ENCODE measurements at places on chromosomes 2 and 18. TPM values are rescaled to one million over a fixed set of nuclear protein-coding genes. Genes with fewer than 3 reads are reported as not detected.

Gene ITPRIPL1
- 0.36 TPM for total RNA-seq

Gene NCOA1
- total RNA-seq: 51.2 TPM

Gene STARD6
- total RNA-seq: not detected

Gene ABCG8
- total RNA-seq: not detected

Gene ORC2
- total RNA-seq: 19.3 TPM

Gene MROH2A
- total RNA-seq: not detected

Gene GREB1
- 1.5 TPM for total RNA-seq

GRCh38 chr2:240603846-240604245, 17.3 kb downstream of the CAPN10 start:
- peak; percentile 54 for DNase-seq

DNA sequence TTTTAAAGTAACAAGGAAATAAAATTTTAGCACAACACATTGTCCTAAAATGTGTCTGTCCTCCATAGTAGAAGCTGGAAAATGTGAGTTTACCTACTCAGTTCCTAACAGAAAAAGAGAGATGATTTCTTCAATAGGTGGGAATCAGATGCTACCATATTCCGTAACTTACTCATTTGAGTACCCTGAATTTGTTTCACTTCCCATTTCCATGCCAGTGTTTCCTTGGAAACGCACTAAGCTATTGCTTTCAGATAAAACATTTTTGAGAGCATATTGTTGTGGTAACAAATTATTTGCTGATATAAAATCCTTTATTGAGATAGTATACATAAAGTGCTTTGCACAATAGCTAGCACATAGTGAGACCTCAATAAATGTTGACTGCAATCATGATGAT, 137.5 kb upstream of the BARD1 start:
- no peak for DNase-seq

GRCh38 chr2:64697297-64698176, 43.8 kb upstream of the SERTAD2 start:
- DNase-seq: no peak

DNA sequence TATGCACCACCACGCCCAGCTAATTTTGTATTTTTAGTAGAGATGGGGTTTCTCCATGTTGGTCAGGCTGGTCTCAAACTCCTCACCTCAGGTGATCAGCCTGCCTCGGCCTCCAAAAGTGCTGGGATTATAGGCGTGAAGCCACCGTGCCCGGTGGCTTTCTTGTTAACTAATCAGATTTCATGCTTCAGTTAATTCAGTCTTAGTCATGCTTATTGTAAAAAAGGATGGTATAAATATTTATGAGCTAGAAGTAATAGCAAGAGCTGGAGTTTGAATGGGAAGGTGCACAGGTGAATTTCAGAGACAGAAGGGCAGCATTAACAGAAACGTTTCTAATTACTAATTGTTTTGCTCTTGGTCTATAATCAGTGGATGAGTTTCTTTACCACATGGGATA, 10.3 kb downstream of the GEMIN6 start:
- no peak for DNase-seq

- no peak for DNase-seq
Observed at GRCh38 chr2:160255408-160255807, 55.3 kb upstream of the ITGB6 start.

DNA sequence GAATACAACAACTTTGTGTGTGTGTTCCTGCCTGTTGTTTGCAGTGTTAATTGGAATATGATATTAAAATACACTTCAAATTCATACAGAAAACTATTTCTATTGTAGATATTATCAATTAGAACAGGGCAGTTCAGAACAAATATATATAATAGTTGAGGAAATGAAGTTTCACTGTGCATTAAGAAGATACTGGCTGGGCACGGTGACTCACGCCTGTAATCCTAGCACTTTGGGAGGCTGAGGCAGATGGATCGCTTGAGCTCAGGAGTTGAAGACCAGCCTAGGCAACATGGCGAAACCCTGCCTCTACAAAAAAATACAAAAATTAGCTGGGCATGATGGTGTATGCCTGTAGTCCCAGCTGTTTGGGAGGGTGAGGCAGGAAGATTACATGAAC, 79.3 kb downstream of the ASAP2 start:
- DNase-seq: no peak

DNA sequence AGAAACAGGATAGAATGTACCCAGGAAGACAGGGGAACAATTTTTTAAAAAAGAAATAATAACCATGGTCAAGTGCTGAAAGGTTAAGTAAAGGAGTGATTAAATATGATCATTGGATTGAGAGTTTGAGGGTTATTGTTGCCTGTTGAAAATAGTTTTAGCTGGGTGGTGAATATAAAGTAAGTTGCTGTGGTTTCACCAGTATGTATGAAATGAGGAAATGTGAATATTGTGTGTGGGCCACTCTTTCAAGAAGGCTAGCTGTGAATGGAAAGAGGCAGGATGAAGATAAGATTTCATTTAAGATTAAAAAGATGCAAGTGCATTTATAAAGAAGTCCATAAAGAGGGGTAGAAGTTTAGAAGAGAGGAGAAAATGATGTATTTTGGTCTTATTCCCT, 53.8 kb downstream of the GULP1 start:
- no peak for DNase-seq

- no peak for DNase-seq
Observed at GRCh38 chr2:165634282-165634681, 159.8 kb downstream of the GALNT3 start.

DNA sequence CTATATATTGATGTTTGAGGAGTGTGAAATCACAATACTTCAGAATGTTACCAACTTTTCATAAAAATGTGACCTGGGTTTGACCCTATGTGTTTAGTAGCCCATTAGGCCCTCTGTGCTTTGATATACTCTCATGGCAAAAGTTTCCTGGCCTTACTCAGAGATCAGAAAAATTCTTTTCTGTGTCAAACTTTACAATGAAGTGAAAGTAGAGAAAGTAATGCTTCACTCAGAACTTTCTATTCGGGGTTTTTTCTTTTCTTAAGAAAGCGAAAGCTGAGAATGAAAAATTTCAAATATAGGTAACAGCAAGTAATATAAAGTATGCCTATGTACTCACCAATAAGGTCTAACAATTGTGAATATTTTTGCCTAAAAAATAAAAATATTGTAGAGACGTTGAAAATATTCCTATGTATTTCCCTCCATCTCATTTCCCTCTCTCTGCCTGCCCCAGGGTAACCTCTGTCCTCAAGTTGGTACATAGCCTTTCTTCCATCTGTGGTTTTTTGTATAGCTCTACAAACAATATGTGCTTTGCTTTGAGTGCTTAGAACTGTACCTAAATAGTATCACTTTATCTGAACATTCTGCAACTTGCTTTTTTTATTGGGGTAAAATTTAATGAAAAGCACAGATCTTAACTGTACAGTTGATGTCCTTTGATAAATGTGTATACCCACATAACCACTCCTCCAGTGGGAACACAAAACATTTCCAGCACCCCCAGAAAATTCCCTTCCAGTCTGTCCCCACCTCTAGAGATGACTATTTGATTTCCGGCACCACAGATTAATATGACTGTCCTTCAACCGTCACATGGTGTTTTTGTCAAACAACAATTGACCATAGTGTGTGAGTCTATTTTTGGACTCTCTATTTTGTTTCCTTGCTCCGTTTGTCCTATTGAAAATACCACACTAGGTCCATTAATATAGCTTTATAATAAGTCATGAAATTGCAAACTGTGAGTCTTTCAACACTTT, 10.3 kb upstream of the ACKR3 start:
- DNase-seq: no peak

DNA sequence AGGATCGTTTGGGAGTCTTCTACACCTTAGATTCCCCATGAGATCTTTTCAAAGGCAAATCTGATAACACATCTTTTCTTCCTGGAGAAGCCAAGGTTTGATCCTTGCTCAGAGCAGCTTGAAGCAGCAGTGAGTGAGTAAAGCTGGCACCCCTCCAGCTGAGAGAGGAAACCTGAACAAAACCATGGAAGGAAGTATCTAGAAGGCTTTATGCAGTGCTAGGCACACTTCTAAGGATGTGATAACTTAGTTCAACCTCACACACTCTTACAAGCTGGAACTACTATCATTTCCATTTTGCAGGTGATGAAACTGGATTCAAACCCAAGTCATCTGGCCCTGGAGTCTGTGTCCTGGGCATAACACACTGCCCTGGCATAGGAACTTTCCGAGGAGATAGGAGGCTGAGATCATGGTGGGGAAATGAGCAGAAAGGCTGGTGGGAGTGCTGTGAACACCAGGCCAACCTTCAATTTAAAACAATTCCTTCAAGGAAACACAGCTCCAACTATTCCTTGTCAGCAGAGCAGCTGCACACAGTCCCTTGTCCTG, 71.2 kb downstream of the CTAGE1 start:
- no peak for DNase-seq

- DNase-seq: peak; percentile 42
Observed at GRCh38 chr2:240458044-240458899, 22.8 kb downstream of the GPC1 start.

- no peak for DNase-seq
Observed at GRCh38 chr2:11022064-11022463, 110.3 kb downstream of the KCNF1 start.

DNA sequence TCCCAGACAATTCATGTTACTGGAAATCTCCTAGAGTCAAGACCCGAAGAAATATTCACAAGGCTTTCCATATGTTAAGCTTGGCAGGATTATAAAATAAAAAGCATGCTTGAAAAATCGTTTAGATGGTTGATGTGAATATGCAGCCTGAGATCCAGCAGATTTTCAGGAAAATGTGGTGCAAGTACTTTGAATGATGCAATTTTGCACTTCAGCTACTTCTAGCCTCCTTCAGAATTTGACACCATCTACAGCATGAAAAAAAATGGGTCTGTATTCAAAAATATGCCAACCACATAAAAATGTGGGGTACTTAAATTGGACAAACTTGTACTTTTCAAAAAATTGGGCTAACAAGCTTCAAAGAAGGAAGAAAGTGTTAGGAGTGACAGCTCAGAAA, 340.6 kb upstream of the DCC start:
- no peak for DNase-seq

GRCh38 chr2:45445037-45445436, 166.0 kb downstream of the SRBD1 start:
- no peak for DNase-seq

DNA sequence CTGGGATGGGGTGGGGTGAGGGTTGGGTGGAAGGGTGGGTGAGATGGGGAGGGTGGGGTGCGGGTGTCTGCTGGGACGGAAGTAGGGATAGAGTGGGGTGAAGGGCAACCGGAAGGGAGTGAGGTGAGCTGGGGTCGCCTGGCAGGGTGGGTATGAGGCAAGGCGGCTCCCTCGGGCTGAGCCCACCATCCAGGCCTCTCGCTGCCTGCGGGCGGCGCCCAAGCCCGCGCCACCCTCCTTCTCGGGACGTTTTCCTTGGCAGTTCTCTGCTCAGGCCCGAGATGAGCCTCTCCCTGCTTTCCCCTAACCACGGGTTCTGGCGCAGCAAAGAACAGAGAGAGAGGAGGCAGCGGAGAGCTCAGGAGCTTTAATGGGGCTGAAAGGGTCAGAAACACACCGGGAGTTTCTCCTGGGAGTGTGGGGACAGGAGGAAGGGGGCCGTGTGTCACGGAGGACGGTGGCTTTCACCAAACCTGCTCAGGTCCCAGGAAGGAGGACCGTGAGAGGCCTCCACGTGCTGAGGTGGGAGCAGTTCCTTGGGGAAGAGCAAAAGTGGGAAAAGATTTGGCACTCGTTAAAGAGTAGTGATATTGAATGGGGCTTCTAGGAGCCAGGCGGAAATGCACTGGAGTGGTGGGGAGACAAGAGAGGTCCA, 4.1 kb downstream of the FEV start:
- peak; percentile 54 for DNase-seq

DNA sequence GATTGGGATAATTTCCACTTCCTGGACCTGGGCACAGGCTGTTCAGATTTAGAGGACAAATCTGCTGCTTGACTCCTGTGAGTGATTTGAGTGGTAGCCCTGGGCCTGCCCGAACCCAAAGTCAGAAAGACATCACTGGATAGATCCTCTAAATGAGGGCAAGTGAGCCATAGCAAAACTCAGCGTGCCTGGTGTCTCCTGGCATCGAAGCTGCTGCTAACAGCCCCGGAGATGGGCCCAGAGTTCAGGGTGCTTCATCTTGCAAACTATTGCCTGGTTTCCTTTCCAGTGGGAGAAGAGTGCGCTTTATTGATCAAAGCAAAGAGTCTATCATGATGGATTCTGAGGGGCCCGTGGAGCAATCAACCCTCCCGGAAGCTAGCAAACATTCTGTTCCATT, 153.1 kb upstream of the KLHL29 start:
- no peak for DNase-seq

GRCh38 chr2:121796239-121796638, 40.8 kb downstream of the TSN start:
- DNase-seq: no peak

- no peak for DNase-seq
Observed at GRCh38 chr2:98445683-98446581, 1.3 kb downstream of the INPP4A start.

- DNase-seq: no peak
Observed at GRCh38 chr2:120631236-120631635, 104.4 kb upstream of the GLI2 start.

Data from sigmoid colon (tissue), 7 donors.